ENCODE measurements at places on chromosomes 6 and 20.

DNA sequence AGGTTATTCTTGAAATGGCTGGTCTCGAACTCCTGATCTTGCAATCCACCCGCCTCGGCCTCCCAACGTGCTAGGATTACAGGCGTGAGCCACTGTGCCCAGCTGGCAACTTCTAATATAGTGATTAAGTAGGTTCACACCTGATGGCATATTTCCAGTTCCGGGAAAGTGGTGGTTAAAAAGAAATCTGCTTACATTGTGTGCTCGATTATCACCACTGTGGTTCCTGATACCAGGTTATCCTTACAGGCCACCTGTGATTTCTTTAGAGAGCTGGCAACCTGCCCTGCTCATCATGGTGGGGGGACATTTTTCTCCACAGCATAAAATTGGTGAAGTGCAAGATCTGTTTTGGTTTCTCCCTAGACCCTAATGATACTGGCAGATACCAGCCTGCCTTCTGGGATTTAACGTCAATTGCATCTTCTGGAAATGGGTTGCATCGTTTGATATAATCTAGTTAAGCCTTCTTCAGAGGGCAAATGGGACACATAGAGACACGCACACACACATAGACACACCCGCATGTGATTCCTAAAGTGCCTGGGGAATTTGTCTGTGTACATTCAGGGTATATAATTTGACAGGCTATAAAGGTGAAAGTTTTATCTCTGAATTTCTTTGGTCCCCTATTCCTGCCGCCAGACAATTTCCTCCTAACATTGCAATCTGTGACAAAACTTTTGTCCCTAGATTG, 49.7 kb upstream of the CITED2 start:
- no peak for DNase-seq

DNA sequence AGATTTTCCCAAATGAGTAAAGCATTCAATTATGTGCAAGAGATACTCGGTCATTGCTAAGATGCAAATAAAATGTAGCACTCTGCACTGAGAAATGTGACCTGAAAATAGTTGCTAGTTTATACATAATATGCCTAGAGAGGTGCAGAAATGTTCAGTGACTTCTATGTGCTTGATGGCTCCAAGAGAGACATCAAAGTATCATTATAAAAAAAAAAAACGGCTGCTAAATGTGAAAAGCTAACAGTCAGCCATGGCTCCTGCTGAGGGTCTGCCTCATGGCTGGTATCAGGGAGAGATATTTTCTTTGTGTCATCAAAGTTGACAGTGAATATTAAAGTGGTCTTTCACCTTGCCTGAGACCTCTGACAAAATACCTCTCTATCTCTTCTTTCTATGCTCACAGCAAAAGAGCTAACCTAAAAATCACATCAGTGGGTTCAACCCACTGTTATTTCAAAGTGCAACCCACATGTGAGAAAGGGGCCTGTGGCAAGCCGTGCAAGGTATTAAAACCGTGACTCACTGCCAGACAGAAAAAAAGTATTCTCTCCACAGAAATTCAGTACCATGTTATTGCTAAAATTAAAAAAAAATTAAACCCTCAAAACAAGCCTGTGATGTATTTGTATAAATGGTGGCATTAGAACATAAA, 259.0 kb downstream of the HIVEP2 start:
- DNase-seq = no peak

DNA sequence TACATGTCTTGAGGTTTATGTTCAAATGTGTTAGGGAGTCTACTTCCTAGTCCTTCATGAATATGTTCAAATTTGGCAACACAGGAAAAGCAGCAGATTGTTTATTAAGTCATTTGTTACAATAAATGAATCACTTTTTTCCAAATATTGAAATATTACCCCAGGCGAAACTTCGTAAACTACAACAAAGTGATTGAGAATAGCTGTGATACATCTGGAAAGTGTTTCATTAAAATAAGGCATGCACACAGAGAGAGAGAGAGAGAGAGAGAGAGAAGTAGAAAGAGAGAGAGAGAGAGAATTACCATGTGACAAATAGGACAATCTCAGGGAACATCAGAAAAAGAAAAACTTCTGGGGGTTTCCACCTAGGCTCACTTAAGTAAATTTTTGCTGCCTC, 363.1 kb upstream of the PTCHD4 start:
- DNase-seq = no peak

DNA sequence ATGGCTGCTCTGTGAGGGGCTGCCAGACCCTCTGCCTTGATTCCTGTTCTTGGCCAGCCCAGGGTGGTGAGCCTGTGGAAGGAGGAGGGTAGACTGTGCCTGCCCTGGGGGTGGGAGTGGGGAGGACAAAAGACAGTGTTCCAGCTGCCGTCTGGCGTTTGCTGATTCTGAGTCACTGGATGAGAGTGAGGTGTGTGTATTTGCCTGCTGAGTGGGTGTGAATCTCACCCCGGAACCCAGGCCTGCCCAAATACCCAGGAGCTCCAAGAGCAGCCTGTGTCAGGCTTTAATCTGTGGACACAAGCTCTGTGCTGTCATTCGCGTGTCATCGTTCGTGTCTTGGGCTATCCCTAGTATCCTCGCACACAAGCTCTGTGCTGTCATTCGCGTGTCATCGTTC, 2.6 kb upstream of the LKAAEAR1 start:
- no peak for DNase-seq

GRCh38 chr20:62027116-62027515, 38.6 kb downstream of the TAF4 start:
- no peak for DNase-seq
